ENCODE measurements at places on chromosomes 5 and 9. TPM values are rescaled to one million over a fixed set of nuclear protein-coding genes. Genes with fewer than 3 reads are reported as not detected.

DNA sequence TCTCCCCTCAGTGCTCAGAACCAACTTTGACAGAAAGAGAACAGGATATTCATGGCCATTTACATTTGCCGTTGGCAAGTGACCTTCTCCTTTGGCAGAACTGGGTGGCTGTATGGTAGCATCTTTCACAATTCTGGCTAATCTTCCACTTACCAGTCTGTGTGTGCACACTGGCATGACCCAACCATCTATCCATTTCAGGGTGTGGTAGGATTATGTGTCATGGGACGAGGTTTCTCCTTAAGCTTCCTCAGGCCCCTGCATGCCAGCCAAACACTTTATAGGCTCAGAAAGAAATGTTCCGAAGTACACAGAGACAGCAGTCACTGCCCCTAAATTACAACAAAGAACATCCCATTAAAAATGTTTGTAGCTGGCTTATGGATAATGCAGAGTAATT lies 497.1 kb downstream of the NFIB start:
- no peaks in the 10 kb centered on the region for H3K27me3 ChIP-seq
- no peak for DNase-seq
- no peaks in the 10 kb centered on the region for H3K4me1 ChIP-seq

The EQTN gene
- 0.23 TPM for polyA plus RNA-seq

DNA sequence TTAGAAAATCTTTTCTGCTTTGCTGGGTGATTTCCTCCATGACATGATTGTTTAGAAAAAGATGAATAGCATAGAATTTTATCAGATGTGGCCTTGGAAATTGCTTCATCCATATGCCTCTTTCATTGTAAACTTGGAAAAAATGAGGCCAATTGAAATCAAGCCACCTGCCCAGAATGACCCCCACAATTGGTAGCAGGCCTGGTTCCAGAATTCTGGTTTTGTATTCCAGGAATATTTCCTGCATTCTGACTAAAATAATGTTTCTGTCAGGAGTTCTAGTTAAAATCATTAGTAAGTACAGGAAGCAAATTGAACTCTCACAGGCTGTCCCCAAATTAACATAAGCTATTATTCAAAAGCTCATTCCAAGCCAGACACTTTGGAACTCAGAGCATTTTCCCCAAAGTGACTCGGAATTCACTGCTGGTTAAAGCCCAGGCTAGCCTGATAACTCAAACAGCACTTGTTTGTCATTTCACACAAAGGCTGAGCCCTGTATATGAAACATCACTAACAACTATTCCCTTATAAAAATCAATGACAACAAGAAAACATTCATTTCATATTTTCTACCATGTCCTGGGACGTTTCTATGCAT lies 75.1 kb upstream of the ADCY2 start:
- no peak for DNase-seq
- no peaks in the 10 kb centered on the region for H3K4me1 ChIP-seq
- no peaks in the 10 kb centered on the region for H3K36me3 ChIP-seq
- no peak overlapping the region for H3K4me3 ChIP-seq

The RGS14 gene
- 66.5 TPM for polyA plus RNA-seq

- no peaks in the 10 kb centered on the region for H3K4me1 ChIP-seq
- no peak for DNase-seq
- H3K27me3 ChIP-seq, result no peaks in the 10 kb centered on the region
- no peak overlapping the region for H3K4me3 ChIP-seq
- H3K27ac ChIP-seq, result no peak overlapping the region
Measured at GRCh38 chr5:98217138-98217537, 556.3 kb upstream of the RGMB start.

The TTLL11 gene
- 0.56 TPM for polyA plus RNA-seq

The DMRTA1 gene
- 1.5 TPM for polyA plus RNA-seq

GRCh38 chr5:142686210-142686734 lies 382 bp upstream of the FGF1 start:
- no peak overlapping the region for H3K27ac ChIP-seq
- no peaks in the 10 kb centered on the region for H3K36me3 ChIP-seq
- no peak for DNase-seq

DNA sequence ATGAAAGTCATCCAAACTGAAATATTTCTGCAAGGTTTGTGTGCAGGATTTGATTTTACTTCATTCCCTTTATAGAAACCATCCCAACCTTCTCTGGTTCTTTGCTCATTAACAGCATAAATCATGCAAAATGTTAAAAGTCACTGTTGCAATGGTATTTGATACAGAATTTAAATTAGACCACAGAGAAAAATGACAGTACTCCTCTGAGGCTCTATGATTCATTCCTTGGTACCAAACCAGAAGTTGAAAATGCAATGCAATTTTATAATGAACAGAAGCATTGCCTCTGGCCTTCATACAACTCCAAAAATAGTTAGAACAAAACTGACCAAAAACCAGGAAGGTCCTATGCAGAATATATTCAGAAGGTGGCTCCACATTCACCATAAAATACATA lies 607.1 kb downstream of the TLE1 start:
- H3K36me3 ChIP-seq, result no peaks in the 10 kb centered on the region
- no peaks in the 10 kb centered on the region for H3K4me1 ChIP-seq
- H3K27ac ChIP-seq, result no peak overlapping the region
- no peak overlapping the region for H3K4me3 ChIP-seq
- H3K27me3 ChIP-seq, result no peaks in the 10 kb centered on the region
- DNase-seq, result no peak

The TAF11L5 gene
- polyA plus RNA-seq, result not detected

DNA sequence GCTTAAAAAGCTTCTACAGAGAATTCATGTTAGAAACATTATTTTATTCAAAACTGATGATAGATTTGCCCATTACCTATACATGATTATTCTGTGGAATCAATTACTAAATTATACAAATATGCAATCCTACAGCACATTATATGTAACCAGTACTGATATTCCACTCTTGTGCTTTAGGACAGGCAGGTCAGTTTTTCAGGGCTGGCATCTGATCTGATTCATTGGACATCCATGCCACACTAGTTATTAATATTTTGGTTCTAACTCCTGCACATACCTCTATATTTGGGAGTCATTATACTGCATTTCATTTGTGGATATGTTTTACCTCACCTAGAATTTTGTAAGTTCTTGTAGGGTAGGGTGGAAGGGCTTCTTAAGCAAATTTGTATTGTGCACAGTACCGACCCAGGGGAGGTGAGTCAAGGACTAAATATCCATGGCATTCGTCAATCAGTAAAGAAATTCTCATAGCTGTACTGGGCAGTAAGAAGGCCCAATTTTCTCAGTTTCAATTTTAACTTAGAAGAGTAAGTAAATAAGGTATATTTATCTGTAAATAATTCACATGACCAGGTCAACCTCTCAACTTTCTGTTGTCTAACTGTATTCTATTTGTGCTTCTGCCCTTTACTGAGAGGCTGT lies 33.5 kb downstream of the ELOVL7 start:
- no peak for DNase-seq
- H3K4me3 ChIP-seq, result no peak overlapping the region
- peaks cover 5% of the 10 kb centered on the region for H3K4me1 ChIP-seq

- H3K27ac ChIP-seq, result no peak overlapping the region
- no peaks in the 10 kb centered on the region for H3K27me3 ChIP-seq
- H3K4me3 ChIP-seq, result no peak overlapping the region
Measured at GRCh38 chr5:1402611-1403255, 42.5 kb downstream of the SLC6A3 start.

GRCh38 chr9:116087751-116088194 lies 65.8 kb upstream of the PAPPA start:
- no peaks in the 10 kb centered on the region for H3K4me1 ChIP-seq
- H3K27me3 ChIP-seq, result no peaks in the 10 kb centered on the region
- DNase-seq, result no peak
- H3K36me3 ChIP-seq, result no peaks in the 10 kb centered on the region

Measured in H1 (cell line).